ENCODE measurements at places on chromosomes 7 and 10. TPM values are rescaled to one million over a fixed set of nuclear protein-coding genes. Genes with fewer than 3 reads are reported as not detected.

Gene OR9A2
- total RNA-seq, result not detected

Gene TUBAL3
- not detected for total RNA-seq

Gene CRPPA
- 1.8 TPM for total RNA-seq

Gene PSTK
- total RNA-seq, result 2.2 TPM

Gene ANKRD7
- 0.22 TPM for total RNA-seq

Gene GBX1
- not detected for total RNA-seq

Gene RBP4
- not detected for total RNA-seq

Gene HOXA13
- not detected for total RNA-seq

Gene MMD2
- total RNA-seq, result not detected

Gene ELN
- 12.4 TPM for total RNA-seq

Gene SAMD9L
- total RNA-seq, result 8.2 TPM

Gene INTS15
- 8.9 TPM for total RNA-seq

Gene BPGM
- 13.1 TPM for total RNA-seq

Gene MKI67
- total RNA-seq, result 3.4 TPM

Gene MYL10
- total RNA-seq, result not detected

Gene BEND7
- total RNA-seq, result 9.3 TPM

Gene ARL3
- total RNA-seq, result 3.8 TPM

Gene TUBB8
- 0.11 TPM for total RNA-seq

All from dermis lymphatic vessel endothelial cell (primary cell).